ENCODE measurements at places on chromosomes 12 and 14.
A peak's percentile ranks its signal among the peaks of the same experiment; 100 is the strongest.

GRCh38 chr14:96486705-96487104, 15.5 kb upstream of the PAPOLA start:
- no peak for DNase-seq

DNA sequence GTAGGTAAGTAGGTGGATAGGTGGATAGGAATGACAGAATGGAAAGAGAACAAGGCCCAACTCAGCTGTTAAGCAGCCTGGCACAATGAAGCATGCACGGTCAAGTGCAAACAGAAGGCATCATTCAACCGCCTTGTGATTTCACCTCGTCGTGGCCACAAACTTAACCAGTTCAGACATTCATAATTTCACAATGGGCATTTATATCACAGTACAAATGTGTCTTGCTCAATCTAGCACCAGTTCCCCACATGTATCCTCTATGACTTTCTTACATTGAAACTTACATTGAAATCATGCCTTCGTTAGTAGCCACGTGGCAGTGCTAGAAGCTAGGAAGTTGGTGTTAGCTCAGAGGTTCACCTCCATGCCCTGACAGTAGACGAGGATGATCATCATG, 207.5 kb downstream of the ETV6 start:
- DNase-seq, result no peak

DNA sequence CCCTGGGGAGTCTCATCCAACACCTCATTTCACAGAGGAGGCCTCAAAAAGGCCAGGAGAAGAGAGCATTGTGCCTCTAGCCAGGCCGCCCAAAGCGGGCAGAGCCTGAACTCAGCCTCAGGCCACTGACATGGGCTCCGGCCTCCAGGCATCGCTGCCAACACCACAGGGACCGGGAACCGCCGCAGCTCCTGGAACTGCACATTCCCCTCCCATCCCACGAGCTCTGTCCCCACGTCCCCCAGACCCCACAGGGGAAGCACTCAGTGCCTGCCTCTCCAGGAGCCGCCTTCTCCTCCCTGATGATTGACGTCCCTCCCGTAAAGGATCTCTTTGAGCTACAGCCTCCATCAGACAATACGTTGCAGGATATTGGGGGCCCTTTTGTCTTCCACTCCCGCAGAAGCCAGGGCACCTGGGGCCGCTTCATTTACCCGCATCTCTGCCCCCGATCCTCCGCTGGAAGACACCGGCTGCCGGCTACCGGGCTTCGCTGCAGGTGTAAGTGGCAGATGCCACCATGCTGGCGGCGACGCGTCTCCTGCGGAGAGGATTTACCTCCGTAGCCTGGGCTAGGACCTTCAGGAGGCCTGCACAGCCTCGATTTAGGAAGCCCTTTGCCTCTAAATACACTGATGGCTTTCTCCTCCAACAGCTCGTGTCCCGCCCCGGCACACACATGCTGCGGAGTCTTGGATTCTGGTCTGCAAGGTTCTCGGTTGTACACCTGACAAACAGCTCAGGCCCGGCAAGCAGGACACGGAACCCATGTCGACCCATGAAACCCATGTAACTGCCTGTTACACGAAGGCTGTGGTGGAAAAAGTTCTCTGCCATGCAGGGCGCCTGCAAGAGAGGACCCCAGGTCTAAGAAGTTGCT, 104.8 kb downstream of the RIMBP2 start:
- DNase-seq, result no peak

- no peak for DNase-seq
These were observed 75.2 kb downstream of the MOK start for GRCh38 chr14:102229739-102230092.

GRCh38 chr14:72518809-72519377, 375.0 kb downstream of the DPF3 start:
- peak; percentile 67 for DNase-seq

DNA sequence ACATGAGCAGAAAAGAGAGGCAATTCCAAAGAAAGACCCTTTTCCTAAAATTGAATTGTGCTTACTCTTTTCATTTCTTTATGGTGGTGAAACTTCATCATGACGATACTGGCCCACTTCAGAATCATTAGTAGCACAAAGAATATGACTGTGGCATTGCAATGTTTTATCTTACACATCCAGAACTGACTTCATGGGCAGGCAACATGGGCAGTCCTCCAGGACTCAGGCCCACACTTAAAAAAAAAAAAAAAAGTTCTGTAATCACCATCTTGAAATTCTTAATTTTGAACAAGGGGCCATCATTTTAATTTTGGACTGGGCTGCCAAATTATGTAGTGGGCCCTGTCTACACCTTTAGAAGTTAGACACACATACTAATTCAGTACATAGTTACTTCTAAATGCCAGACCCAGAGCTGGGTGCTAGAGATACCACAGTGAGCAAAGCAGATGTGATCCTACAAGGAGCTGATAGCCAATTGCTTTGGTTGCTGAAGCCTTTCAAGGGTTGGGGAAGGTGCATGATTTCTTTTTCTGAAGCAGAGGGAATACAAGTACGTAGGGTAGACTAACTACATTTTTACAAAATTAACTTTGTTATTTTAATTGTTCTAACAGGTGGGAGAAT, 35.2 kb downstream of the HELB start:
- DNase-seq, result no peak

DNA sequence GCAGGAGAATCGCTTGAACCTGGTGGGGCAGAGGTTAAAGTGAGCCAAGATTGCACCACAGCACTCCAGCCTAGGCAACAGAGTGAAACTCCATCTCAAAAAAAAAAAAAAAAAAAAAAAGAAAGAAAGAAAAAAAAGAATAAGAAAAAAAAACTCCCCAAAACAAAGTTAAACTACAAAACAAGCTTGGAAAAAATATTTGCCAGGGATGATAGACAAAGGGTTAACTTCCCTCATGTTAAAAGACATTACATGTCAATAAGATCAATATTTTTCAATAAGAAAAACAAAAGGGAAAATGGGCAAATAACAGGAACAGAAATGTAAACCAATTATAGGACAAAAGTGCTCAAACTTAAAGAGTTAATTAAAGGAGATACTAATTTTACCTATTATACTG, 26.4 kb upstream of the HIGD1C start:
- no peak for DNase-seq

GRCh38 chr12:32312049-32312670, 87.2 kb upstream of the FGD4 start:
- peak; percentile 16 for DNase-seq

DNA sequence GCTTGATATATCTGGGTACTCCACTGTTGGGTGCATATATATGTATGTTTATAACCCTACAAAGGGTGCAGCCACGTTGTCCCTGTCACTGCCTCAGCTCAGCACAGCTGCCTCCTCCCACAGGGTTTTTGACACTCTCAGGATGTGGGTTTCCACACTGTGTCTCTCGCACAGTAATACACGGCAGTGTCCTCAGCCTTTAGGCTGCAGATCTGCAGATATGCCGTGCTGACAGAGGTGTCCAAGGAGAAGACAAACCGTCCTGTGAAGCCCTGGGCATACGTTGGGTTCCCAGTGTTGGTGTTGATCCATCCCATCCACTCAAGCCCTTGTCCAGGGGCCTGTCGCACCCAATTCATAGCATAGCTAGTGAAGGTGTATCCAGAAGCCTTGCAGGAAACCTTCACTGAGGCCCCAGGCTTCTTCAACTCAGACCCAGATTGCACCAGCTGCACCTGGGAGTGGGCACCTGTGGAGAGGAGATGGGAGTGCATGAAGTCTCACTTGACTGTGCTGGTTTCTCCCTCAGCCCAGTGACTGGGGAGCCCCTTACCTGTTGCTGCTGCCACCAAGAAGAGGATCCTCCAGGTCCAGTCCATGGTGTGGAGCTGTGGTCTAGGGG, 498.7 kb downstream of the TMEM121 start:
- peak; percentile 85 for DNase-seq
